Mesothelial cell of epicardium (in vitro differentiated cells): ENCODE measurements at places on chromosomes 11 and 22.

GRCh38 chr11:108591893-108592292, 1.7 kb downstream of the EXPH5 start:
- no peak for DNase-seq

DNA sequence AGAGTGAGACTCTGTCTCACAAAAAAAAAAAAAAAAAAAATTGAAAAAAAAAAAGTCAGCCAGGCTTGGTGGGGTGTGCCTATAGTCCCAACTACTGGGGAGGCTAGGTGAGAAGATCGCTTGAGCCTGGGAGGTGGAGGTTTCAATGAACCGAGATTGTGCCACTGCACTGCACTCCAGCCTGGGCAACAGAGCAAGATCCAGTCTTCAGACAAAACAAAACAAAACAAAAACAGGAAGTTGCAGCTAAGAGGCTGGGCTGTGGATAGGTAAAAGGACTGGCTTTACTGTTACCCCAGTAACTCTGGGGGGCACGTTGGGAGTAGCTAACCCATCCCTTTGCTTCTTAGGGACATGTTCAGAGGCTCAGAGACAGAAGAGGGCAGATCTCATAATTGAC, 6.3 kb upstream of the PC start:
- DNase-seq, result no peak

GRCh38 chr11:61828379-61828628, 204 bp downstream of the FADS2 start:
- no peak for DNase-seq

DNA sequence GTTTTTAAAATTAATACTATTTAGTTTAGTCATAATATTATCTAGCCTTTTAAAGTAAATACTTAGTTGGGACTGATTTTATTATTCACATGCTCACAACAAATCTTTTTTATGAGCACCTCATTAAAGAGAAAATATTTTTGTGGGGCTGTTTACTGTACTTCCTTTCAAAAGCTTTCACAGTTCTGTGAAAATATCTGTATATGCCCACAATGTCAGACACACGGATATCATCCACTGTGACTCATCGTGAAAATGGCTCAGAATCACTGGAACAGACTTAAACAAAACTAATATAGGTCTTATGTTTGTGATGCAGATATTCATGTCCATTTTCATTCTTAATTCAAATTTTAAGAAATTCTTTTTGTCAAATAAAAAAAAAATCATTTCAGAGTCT, 305.2 kb downstream of the RAB38 start:
- no peak for DNase-seq

GRCh38 chr11:70066628-70067027, 11.5 kb upstream of the ANO1 start:
- peak; percentile 30 for DNase-seq

- no peak for DNase-seq
Measured at GRCh38 chr11:35598254-35599125, 19.8 kb upstream of the FJX1 start.
